Fibroblast of skin of left quadriceps (primary cell): ENCODE measurements at places on chromosomes 5 and 9.

GRCh38 chr5:60779466-60779865 is 64.6 kb downstream of the ELOVL7 start:
- DNase-seq = no peak

GRCh38 chr5:99308131-99308530 is 379.3 kb upstream of the CHD1 start:
- no peak for DNase-seq

DNA sequence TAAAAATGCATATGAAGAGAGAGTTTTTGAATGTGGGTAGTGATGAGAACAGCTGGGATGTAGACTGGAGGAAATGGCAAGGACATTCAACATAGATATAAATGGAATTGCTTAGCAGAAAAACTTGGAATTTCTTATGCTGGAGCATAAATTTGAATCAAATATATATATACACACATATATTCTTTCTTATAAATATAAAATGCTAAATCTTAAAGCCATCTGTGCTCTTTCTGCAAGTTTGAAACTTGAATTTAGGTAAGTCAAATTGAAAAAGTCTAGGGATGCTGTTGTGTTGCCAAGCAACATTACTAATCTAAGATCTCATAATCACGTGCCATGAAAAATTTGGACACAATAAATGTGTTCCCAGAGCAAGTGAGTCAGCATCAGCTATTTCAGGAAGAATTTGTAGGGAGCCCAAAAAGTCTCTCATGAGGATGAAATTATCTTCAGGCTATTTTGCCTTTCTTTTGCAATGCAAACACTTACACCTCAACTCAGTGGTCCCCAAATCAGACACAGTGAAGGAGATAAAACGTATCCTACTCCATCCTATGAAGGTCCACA is 58.4 kb upstream of the ALDH1A1 start:
- DNase-seq = peak; percentile 11

DNA sequence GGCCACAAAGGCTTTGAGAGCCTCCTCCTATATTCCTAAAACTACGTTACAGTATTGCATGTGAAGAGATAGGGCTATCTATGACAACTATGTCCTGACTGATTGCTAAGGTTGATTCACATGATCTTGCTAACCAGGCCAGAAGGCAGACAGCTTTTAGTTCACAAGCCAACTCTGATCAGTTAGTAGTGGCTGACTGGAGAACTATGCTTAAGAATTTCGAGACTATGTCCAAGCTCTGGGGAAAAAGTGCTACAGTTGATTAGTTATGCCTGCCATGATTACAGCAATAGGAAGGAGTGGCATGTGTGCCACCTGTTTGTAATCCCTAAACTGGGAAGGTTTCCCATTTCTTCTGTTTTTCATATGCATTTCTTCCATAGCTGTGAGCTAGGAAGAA is 223.4 kb downstream of the DOCK8 start:
- peak; percentile 3 for DNase-seq

GRCh38 chr9:737400-738120 is 103.9 kb upstream of the DMRT1 start:
- DNase-seq = no peak

GRCh38 chr5:153964880-153965645 is 73.6 kb downstream of the FAM114A2 start:
- DNase-seq = peak; percentile 56

GRCh38 chr5:56167519-56167918 is 65.6 kb downstream of the ANKRD55 start:
- DNase-seq = no peak

GRCh38 chr9:81563739-81564138 is 125.6 kb downstream of the TLE1 start:
- no peak for DNase-seq

DNA sequence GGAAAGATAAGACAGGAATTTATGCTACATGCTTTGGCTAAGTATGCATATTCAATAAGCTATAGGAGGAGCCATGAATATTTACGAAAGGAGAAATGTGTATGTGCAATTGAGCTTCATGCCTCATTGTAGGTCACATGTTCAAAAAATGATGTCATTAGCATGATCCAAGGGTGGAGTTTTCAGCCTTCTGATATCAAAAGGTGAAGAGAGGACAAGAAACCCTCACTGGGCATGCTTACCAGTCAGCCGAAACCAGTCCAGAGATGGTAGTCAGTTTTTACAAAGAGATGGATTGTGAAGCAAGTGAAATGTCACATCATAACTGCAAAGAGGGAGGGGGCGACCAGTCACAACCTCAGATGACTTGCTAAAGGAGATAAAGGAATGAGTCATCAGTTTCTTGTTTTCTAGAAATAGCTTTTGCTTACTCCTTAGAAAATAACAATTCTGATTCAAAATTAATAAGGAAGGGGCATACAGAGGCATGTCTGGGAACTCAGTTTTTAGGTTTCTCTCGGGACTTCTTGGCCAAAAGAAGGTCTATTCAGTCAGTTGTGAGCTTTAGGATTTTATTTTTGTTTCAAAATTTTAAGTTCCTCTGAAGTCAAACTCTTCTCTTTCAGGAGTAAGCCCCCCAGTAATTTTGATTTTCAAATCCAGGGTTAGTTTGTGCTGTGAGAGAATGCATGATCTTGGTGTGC is 1067.8 kb upstream of the EDIL3 start:
- no peak for DNase-seq

- DNase-seq = no peak
Measured at GRCh38 chr5:80198399-80198798, 57.4 kb downstream of the SERINC5 start.

- peak; percentile 74 for DNase-seq
Measured at GRCh38 chr9:72485821-72486593, 35.4 kb upstream of the TMC1 start.

- no peak for DNase-seq
Measured at GRCh38 chr5:132425975-132426524, 56.5 kb downstream of the SLC22A5 start.

GRCh38 chr9:13865869-13866268 is 448.1 kb downstream of the NFIB start:
- DNase-seq = no peak

GRCh38 chr5:118434522-118434921 is 553.8 kb downstream of the DTWD2 start:
- no peak for DNase-seq

DNA sequence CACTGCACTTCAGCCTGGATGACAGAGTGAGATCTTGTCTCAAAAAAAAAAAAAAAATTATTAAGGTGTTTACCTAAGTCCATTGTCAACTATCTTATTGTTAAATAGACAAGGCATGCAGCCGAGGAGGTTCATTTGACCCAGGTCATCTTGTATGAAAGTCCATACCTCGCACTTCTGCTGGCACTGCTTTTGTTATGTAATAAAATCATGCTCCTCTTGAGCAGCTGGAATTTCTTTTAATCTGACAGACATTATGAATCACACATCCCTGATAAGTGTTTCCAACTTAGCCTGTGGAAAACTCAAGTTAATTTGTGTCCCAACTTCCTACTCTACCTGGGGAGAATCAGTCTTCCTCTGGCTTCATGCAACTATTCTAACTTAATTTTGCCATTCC is 315.6 kb upstream of the KLF4 start:
- DNase-seq = no peak

DNA sequence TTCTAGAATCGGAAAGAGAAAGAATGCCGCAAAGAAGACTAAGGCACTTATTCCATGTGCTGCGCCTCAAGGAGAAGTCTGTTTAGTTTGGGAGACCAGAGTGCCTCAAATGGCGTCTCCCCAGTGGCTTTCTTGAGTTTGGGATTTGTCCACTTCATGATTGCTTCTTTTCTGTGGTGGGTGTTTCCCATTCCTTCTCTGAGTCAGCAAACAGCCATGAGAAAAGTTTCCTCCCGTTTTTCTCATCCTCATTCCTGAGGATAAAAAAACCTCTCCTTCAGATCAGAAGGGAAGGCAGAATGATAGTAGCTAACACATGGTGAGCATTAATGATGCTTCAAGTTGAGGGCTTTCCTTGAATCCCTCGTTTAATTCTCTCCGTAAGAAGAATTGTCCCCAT is 275.9 kb upstream of the WWC1 start:
- peak; percentile 70 for DNase-seq

DNA sequence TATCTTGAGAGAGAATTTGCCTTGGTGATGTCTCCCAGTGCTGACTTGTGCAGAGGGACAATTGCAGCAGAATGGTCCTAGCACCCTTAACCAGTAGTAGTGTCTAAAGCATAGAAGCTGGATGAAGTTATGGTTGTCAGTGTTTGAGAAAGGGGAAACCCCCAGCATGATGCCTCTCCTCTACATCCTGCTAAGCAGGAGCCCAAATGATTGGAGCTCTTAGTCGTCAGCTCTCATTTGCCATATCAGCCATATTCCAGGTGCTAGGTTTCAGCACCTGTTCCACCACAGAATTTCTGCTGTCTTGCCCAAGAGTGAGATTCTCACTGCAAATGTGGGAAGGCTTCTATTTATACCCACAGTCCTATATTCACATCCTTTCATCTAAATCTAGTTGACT is 43.7 kb upstream of the RFX3 start:
- no peak for DNase-seq

DNA sequence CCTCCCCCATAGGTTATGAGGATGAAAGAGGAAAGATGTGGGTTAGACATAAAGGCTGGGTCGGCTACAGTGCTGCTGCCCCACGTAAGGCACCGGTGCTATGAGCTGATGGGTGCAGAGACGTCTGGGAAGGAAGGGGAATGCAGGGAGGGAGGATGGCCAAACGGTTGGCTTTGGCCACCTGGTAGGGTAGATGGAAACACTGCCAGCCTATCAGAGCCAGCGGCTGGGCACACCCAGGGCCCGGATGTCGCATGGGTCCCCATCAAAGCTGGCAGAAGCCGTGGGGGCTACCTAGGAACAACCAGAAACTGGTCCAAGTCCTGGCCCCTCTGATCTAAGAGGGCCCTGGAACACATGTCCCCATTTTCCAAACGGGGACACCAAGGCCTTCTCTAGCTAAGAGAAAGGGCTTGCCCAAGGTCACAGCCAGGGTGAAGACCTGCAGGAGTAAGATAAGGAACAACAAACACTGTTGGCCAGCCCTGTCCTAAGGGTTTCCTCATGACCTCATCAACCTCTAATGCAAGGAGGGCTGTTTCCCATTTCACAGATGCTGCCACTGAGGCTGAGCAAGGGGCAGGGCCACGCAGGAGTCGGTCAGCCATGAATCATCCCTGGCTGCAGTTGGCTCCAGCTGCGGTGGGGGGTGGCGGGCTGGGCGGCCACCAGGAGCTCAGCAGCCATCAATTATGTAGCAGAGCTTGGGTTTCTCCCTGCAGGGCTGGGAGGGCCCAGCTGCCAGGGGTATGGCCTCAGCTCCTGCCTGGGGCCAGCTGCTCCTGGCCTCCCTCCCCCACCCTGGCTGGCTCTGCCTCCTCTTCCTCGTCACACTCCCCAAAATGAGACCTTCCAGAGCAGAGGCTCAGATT is 4.9 kb downstream of the SH3GLB2 start:
- DNase-seq = peak; percentile 18

DNA sequence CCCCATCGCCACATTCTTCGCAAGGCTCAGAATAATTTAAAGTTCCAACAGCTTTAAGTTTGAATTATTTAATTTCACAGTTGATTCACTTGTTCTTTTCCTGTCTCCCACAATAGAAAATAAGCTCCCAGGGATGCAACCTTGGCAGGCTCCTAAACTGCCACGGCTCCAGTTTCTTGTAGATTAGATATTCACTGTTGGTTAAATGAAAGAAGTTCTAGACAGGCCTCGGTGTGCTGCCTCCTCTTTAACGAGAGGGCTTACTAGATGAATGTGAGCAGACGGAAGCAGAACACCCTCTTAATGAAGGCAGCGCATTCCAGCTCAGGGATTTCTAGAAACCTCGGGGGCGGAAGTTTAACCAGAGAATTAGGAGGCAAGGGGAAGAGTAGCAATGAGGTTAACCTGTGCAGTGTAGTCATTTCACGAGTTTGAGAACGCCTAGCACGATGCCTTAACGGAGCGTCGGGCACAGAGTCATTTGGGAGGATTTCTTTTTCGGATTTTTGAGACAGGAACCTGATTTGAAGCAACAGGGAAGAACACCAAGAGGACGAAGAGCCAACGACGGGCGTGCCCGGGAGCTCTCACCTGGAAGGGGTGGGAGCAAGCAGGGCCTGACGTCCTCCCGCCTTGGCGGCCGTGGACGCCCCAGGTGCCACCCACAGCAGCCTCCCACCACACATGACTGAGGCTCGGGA is 637 bp upstream of the SMC5 start:
- DNase-seq = peak; percentile 43

DNA sequence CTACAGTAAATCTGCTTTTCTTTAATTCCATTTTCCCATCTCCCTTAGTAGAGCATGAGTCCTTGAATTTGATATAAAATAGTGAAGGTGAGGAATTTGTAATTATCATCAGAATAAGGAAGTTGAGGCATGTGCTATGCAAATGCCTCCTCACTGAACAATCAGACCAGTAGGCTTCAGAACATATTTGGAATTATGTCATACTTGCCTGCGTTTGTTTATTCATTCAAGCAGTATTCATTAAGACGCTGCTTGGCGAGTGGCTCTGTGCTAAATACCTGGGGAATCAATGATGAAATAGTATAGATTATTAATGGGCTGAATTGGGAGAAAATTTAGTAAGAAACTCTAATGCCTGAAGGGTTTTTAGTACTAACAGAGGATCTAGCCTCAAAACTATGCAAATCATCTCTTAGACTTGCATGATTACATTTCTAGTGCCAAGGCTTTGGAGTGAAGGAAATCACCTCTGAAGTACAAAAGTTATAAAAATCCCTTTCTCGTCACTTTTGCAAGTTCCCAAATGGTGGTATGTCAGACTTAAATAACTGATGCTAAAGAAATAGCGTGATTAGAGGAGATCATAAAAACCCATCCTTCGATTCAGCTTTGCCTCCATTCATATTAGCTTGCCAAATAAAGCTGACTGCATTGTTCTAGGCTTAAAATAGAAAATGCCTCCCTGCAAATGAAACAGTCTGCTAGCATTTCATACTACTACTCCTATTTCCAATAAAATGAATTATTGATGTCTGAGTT is 141.7 kb downstream of the PCSK5 start:
- DNase-seq = no peak

GRCh38 chr5:142845954-142846398 is 75.8 kb downstream of the ARHGAP26 start:
- DNase-seq = no peak

DNA sequence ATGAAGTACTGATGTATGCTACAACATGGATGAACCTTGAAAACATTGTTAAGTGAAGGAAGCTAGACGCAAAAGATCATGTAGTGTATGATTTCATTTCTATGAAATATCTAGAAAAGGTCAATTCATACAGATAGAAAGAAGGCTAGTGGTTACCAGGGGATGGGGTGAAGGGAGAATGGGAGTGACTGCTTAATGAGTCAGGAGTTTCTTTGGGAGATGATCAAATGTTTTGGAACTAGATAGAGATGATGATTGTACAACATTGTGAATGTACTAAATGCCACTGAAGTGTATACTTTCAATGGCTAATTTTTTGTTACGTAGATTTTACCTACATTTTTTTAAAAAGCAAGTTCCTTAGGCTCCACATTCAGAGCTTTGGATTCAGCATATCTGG is 14.9 kb upstream of the DELE1 start:
- DNase-seq = no peak

GRCh38 chr5:151912360-151912759 is 12.3 kb downstream of the GLRA1 start:
- DNase-seq = no peak
